ENCODE measurements at places on chromosomes 2 and 18.

DNA sequence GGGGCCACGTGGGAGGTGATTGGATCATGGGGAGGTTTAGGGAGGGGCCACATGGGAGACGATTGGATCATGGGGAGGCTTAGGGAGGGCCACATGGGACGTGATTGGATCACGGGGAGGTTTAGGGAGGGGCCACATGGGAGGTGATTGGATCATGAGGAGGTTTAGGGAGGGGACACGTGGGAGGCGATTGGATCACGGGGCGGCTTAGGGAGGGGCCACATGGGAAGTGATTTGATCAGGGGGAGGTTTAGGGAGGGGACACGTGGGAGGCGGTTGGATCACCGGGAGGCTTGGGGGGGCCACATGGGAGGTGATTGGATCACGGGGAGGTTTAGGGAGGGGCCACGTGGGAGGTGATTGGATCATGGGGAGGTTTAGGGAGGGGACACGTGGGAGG, 22.5 kb upstream of the SALL3 start:
- DNase-seq, result no peak

- no peak for DNase-seq
Observed at GRCh38 chr2:45191976-45192375, 182.7 kb upstream of the SIX2 start.

- DNase-seq, result no peak
Observed at GRCh38 chr18:46449499-46449898, 207.5 kb downstream of the LOXHD1 start.

DNA sequence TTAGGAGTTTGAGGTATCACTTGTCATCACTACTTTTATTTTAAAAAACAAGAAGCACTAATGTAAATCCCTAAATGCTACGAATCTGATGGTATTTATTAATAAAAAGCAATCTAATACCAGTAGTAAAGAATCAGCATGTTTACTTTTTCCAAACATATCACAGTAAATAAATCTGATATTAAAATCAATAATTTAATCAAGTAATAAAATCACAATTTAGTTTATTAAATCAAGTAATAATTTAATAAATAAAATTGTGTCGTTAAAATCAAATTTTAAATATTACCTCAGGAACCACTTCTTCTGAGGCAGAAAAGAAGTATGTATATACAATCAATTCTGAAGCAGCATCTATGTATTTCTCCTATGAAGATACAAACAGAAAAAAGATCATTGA, 18.0 kb downstream of the TMX3 start:
- DNase-seq, result no peak

DNA sequence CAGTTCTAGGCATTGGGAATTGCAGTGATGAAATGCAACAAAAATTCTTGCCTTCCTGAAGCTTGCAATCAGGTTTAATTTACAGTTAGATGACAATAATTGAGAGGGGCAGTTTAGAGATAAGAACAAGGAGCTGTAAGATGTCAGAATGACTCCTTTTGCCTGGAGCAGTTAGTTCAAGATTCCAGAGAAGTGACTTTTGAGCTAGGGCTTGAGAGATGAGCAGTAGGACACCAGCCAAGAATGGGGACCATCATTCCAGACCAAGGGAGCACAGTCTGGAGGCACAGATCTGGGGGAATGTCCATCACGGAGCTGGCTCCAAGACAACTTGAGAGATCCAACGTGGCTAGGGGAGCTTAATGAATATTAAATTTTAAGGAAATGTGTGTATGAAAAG, 26.8 kb downstream of the CACNB4 start:
- DNase-seq, result no peak

DNA sequence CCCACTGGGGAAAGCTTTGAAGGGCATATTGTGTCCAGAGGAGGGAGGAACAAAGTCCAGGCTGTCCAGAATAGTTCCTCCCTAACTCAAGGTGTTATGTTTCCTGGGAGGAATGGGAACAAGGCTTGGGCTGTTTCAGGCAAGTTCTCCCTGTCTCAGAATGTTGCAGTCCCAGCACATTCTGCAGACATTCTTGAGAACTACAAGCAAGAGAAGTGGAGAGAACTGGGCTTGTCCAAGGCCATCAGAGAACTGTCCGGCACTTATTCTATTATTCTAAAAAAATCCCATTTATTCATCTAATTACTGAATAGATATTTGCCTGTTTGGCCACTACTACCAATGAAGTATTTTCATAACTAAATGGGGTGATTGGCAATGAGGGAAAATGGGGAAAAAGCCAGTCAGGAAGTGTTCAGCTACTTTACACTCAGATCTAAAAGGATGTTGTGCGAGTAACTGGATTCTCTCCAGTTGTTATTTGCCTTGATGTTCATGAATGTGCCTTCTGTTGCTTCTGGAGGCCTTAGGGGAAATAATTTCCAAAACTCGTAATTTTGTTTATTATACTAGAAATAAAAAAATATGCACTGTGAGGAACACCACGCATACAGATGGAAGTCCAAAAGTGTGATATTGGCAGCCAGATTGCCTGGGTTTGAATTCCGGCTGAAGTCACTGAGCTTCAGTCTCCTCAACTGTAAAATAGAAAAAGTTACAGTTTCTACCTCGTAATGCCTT, 300.1 kb upstream of the RND3 start:
- DNase-seq, result no peak

DNA sequence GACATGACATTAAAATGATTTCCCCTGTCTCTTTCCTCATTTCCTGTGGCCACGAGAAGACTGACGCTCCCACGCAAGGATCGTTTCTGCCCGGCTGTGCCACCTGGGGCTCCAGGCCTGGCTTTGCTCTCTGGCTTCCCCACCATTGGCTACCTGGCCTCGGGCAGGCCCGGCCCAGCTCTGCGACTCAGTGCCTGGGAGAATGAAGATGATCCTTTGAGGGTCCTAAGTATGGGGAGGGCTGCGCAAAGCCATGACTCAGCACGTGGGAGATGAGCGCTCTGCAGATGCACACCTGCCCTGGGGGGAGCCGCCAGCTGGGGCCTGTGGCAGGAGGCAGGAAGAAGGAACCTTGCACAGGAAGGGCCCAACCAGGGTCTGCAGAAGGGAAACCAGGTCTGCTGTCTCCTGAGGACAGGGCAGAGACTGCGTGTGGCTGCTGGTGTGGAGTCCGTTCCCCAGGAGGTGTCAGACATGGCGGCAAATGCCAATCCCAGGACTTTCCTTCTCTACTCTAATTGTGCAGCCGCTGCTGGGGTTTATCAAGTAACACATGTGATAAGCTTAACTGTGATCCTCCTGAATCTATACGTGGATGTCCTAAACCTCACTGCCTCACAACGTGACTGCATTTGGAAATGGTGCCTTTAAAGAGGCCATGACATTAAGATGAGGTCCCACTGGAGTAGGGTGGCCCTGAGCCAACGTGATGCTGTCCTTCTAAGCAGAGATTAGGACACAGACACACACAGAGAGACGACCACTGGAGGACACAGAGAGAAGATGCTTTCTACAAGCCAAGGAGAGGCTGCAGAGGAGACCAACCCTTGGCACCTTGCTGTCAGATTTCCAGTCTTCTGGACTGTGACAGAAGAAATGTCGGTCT, 32.9 kb downstream of the MBP start:
- DNase-seq, result no peak

DNA sequence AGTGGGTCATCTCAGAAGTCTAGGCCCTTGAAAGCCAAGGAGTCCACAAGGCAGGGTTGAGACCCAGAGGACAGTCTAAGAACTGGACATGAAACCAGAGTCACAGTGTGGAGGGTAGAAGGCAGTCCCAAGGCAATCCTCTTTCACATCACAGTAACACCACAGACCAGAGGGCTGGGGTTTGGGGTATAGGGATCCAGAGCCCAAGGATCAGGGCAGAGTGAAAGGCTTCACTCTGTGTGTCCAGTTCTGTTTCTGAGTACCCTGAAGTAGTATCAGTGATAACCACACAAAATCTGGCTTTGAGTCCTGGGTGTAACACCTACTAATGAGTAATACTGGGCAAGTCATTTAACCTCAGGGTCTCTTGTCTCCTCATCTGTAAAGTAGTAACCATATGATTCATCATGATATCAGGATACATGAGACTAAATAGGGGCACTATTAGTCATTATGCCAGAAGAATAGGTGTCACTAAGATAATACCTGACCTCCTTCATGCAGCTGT, 91.0 kb downstream of the ICA1L start:
- DNase-seq, result peak; percentile 42

GRCh38 chr2:121860033-121860757, 104.7 kb downstream of the TSN start:
- no peak for DNase-seq

- peak; percentile 29 for DNase-seq
Observed at GRCh38 chr18:35511833-35512232, 14.1 kb upstream of the INO80C start.

- DNase-seq, result no peak
Observed at GRCh38 chr18:50721006-50721405, 98.8 kb downstream of the MRO start.

DNA sequence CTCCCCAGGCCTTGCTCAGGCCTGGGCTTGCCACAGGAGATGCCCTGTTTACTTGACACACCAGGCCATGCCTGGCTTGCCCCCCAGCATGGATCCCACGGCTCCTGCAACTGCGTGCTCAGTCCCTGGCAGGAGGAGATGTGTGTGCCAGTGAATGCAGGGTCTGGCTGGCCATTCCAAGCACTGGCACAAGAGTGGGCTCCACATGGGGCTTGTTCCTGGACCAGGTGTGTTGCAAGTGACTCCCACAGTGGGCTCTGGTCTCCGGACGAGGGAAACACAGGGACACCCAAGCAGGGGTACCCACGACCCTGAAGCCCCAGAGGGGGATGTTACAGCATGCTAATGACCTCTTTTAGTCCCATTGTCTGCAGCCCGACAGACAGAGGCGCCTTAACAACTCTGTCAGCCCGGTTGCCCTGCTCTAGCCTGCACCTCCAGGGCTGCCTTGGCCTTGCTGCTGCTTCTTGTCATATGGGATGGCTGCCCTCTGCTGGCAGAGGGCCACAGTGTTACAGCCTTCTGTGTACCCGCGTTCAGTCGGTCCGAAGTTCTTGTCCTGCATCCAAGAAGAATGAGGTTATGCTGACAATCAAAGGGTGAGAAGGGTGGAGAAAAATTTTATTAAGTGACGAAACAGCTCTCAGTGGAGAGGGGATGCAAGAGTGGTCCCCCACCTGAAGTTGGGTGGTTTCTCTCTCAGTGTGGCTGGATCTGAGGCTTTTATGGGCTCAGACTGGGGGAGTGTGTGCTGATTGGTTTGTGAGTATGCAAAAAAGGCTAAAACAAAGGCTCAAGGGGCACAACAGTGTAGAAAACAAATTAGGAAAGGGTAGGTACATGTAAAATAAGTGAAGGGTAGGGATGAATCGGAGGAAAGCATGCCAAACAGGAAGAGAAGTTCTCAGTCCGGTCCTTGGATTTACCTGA, 180.4 kb downstream of the MBD5 start:
- peak; percentile 39 for DNase-seq

GRCh38 chr2:169272010-169272409, 90.3 kb downstream of the LRP2 start:
- DNase-seq, result no peak

DNA sequence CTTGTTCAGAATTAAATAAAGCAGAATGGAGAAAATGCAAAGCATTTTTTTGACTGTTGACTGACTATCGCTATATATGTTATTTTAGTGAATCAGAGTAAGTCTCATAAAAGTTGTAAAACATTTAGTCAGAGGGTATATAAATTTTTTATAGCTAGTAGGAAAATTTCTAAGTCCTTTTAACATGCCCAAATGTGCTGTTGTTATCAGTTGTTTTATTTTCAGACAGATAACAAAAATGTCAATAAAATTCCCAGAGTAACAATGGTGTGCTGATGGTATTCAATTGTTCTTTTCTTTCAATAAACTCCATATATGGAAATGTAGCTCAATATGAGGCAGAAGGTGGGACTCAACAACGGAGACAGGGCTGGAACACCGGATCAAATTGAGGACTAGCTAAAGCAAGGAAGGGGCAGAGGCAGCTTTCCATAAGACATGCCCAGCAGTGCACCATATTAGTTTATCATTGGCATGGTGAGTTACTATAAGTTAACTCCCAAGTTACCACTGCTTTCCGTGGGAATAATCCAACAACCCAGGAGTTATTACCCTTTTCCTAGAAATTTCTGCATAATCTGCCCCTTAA, 26.6 kb downstream of the GULP1 start:
- DNase-seq, result no peak

- no peak for DNase-seq
Observed at GRCh38 chr2:190843890-190844699, 36.5 kb upstream of the GLS start.

DNA sequence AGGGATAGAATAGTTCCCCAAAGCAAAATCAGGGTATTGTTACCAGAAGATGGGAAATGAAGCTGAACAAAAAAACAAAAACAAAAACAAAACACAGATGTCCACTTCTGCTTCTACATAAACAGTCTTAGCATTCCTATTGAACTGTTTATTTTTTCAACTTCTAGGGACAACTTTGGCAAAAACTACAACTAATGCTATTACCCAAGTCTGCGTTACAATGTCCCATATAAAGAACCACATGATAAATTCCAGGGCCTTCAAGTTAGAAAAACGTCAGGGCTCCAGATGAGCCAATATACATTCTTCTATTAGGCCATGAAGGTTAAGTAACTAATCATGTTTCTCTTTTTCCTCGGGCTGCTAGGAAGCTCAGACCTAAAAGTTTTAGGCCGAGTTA, 16.9 kb downstream of the PID1 start:
- DNase-seq, result no peak
